A549 treated with Mapracorat at 1 μM for 4 hours (cell line): ENCODE measurements at places on chromosomes 5 and 9. TPM values are rescaled to one million over a fixed set of nuclear protein-coding genes. Genes with fewer than 3 reads are reported as not detected.

The CCL27 gene
- 0.28 TPM in 1 of 5 replicates, not detected in the others for total RNA-seq

The ARPC5L gene
- total RNA-seq = 58.9 to 83.2 TPM (median 70.0 TPM) in 5 replicates

The MEGF10 gene
- not detected in 5 replicates for total RNA-seq

The DPYSL3 gene
- total RNA-seq = 18.9 to 20.6 TPM (median 20.2 TPM) in 5 replicates
